ENCODE measurements at places on chromosomes 4 and X.

GRCh38 chr4:41323706-41324105, 67.0 kb downstream of the UCHL1 start:
- DNase-seq: no peak

GRCh38 chr4:6834867-6835266, 52.3 kb downstream of the KIAA0232 start:
- no peak for DNase-seq

- peak; percentile 61 for DNase-seq
Measured at GRCh38 chrX:108439961-108440696, 491 bp downstream of the COL4A5 start.

- DNase-seq: no peak
Measured at GRCh38 chrX:155009994-155010472, 12.5 kb downstream of the F8 start.

DNA sequence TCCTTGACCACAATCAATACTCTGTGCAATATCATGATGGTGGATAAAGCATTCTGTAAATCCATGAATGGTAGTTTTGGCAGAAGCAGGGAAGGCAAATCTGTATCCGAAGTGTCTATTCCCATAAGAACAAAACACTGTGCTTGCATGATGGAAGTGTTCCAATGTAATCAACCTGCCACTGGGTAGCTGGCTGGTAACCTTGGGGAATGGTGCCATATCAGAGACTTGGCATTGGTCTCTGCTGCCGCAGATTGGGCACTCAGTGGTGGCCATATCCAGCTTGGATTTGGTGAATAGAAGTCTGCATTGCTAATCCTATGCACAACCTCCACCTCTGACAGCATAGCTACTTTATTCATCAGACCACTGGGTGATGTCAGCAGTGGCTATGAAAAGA, 114.3 kb upstream of the EMCN start:
- no peak for DNase-seq

DNA sequence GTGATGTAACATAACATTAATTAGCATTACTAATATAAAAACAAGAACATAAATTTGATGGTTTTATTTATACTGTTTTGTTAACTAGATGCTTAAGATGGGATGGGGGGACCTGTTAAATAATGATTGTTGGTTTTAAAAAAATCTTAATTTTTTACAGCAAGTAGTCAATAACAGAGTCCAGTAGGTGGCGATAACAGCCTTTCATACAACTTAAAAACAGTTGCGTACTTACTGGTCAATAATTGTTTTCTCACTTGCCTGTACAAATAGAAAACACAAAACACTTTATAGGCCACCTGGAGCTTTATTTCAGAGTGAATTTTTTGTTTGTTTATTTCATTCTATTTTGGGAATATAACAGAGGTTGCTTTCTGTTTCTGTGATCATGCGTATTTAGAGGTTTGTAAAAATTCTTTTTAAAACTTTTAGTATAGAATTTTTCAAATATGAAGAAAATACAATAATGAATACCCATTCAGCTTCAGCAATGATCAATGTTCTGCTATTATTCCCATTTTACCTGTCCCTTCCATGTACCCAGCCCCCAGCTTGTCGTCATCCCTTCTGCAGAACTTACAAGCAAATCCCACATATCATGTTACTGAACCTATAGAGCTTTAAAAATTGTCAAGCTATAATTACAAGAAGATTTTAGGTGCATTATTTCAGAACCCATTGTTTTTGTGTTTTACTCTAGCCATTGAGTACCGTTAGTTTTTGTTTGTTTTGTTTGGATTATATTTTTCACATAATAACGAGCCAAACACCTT, 97.1 kb downstream of the MRPL1 start:
- no peak for DNase-seq

DNA sequence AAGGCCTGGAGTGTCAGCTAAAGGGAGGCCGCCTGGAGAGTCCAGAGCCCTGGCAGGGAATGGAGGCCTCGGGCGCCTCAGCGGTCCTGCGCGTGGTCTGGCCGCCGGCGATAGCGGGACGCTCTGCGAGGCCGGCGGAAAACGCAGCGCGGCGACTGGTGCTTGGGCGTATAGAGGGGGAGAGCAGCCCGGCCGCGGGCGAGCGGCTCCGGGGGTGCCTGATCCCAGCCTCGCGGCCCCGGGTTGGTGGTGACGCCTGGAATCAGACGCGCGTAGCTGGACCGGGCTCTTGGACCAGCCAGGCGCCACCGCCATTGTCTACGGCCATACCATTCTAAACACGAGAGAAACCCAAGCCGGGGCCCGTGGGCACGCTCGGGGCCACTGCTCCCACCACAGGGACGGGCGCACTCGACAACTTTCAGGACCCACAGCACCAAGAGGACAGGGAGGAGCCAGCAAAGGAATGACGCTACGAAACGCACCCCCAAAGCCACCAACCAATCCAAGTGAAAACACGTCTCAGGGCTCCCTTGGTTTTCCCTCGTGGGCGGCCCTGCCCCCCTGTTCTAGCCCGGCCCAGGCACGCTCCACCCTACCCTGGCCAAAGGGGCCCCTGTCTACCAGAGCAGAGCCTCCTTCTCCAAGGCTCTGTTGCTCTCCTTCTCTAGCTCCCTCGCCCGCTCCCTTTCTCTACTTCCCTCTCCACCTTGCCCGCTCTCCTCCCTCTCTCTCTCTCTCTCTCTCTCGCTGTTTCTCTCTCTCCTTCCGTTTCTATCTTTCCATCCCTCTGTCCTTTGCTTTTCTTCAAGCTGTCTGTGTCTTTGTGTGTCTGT, 7.8 kb downstream of the FRG2 start:
- peak; percentile 50 for DNase-seq

GRCh38 chr4:150518559-150518958, 63.4 kb upstream of the MAB21L2 start:
- no peak for DNase-seq

GRCh38 chr4:151099229-151099975, at the start of gene RPS3A:
RPS3A (plus strand) TSS chr4:151099628; CDS start chr4:151099653, 25 bp downstream.
- peak; percentile 96 for DNase-seq

DNA sequence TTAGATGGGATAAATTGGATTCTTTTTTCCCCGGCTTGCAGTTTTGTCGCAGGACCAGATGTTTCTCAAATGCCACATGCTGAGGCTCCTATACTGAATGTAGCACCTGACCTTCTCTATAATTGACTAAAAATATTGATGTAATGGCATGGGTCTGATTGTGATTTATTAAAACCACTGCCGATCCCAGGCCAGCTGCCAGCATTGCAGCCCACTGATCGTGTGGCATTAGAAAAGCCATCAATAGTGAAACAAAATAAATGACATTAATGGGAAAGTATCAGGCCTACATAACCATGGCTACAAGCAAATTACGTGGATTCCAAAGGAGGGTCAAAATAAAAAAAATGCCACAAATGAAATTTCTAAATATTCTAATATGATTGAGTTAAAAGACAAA, 98.7 kb downstream of the MAB21L2 start:
- no peak for DNase-seq

DNA sequence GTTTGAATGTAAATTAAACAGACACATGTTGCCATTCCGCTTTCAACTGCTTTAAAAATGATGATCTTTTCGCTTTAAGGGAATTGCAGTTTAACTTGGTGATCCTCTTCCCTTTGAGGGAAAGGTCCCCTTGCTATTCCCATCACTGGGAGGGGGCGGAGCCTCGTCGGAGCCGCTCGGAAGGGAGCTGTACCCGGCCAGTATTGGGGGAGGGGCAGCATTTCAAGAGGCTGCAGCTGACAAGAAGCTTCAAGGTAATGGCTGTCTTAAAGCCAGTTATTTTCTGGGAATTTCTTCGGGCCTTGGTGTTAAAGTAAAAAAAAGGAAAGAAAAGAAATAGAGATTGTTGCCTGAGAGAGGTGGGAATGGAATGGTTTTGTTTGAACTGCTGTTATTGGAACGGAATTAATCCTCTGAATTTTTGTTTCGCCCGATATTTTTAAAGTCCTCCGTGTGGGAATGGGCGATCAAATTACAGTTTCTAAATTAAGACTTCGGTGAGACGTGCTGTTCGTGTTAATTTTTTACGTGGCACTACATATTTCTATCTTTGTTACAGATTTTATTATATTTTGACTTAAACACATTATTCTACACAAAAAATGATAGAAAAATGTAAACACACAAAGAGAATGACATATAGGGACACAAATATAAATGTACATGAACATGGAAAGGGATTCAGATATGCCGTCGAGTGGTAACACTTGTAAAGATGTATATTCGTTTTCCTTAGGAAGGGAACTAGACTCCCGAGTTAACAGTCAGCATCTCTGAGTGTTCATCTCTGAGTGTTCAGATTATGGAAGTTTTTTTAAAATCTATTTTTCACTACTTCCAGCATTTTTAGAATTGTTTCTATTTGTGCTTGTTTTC, 9.2 kb downstream of the PWWP3B start:
- DNase-seq: peak; percentile 72

DNA sequence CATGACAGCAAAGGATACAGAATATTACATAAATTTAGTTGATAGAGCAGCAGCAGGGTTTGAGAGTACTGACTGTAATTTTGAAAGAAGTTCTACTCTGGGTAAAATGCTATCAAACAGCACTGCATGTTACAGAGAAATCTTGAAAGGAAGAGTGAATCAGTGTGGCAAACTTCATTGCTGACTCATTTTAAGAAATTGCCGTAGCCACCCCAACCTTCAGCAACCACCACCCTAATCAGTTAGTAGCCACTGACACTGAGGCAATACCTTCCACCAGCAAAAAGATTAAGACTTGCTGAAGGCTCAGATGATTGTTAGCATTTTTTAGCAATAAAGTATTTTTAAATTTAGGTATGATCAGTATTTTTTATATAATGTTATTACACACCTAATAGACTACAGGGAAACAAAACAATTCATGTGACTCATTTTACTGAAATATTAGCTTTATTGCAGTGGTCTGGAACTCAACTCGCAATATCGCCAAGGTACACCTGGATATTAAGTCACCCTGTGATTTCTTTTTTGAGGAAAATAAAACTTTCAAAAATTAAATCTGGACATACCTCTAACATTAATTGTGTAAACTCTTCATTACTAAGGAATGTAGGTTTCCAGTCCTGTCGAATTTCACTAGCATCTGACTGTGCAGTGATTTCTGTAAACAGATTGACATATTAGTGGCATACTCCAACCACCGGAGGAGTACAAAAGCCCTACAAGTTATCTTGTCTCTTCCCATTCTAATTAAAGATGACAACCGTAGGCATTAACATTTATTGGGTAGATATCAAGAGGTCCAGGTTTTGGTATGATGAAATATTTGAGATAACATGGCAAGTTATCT, 71.1 kb downstream of the CLOCK start:
- DNase-seq: no peak

DNA sequence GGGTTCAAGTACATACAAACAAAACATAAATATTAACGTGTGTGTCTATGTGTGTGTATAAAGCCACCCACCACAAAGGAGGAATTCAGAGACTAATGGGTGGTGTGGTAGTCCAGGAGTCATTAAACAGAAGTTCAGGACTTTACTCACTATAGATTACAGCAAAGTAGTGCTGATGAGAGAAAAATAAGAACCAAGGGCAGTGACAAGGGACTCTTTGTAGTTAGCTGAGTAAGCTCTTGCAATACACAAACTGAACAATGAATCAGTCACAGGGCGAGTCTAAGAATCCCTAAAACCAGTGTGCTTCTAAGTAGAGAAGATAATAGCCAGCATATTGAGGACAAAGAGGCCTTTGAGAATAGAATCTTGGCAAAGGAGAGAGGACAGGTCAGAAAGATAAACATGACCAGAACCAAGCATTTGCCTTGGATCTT, 232.4 kb downstream of the PPP3CA start:
- no peak for DNase-seq

GRCh38 chr4:140049849-140050637, 103.9 kb downstream of the MAML3 start:
- DNase-seq: peak; percentile 66

GRCh38 chrX:69163936-69164741, 1.1 kb downstream of the PJA1 start:
- DNase-seq: no peak

DNA sequence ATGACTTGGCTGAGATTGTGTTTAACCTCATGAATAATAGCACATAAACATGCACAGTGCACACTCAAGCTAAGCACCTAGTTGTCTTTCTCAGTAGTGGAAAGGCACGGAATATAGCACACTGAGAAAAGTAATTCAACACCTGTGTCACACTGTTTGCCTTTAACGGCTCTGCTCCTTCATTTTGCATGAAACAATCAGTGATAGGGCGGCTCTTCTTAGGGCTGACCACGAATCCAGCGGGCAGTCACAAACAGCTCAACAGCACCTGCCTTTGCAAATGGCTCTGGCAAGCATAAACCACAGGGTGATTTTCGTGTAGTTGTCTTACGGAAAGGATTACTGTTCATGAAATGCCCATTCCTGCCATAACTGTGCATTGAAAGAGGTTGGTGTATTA, 954.0 kb upstream of the TENM3 start:
- DNase-seq: no peak

DNA sequence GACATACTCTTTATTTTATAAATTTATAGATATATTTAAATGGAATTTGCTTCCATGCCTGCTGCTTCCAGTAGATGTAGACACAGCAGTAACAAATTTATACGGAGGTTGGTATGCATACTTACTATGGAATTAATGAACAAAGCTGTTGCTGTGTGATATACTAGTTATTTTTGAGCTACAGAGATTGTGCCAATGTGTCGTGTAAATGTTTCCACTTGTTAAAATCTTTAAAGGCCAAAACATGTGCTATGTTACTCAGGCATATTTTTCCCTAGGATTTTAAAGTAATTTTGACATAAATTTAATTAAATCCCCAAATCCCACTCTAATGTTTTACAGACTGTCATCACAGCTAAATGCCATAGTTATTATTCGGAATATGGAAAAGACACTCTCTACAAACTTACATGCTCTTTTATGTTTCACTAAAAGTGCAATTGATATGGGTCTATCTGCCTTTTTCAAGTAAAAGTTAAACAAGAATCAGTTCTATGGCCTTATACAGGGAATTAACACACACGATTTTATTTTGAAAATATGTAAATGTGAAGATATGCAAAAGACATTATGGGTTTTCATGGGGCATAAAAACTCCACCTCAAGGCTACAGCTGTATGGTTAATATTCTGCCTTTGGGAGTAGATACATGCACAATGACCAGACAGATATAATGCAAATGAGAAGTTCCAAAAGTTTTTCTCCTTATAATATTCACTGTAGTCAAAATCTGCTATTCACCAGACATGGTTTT, 256.8 kb downstream of the FSTL5 start:
- no peak for DNase-seq

DNA sequence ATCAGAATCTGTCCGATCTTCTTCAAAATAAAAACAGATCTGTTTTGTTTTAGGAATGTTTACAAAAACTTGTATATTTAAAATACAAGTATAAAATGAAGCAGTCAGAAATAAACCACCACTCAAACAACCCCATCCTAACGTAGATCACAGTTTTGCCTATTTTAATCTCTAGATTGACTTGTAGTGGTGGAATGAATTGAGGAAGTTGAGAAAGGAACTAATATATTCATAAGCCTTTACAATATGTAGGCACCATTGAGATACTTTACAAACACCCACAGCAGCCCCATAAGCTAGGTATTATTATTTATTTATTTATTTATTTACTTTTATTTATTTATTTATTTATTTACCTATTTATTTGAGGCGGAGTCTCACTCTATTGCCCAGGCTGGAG, 52.3 kb upstream of the KLF3 start:
- no peak for DNase-seq

GRCh38 chrX:9532349-9532748, 67.5 kb downstream of the TBL1X start:
- no peak for DNase-seq

GRCh38 chrX:30085571-30085970, 129.8 kb upstream of the MAGEB2 start:
- no peak for DNase-seq

Measured in ecto neural progenitor cell (in vitro differentiated cells).